ENCODE measurements at places on chromosomes 6 and 20.

DNA sequence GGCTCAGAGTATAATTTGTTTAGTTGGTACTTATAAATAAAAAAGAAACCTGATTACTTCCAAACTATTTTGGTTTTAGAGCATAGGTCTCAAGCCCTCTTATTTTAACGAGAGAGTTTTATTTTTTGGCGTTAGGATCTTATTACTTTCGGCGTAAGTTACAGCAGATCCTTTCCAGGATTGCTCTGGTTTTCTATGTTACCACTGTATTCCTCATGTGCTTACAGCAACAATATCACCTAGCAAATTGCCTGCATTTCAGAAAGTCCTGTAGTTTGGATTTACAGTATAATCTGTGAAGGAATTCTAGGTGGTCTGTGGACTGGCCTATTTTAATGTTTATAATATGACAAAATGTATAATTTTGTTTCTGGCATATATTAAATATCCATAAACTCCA, 54.1 kb downstream of the TRMT11 start:
- no peak for DNase-seq

DNA sequence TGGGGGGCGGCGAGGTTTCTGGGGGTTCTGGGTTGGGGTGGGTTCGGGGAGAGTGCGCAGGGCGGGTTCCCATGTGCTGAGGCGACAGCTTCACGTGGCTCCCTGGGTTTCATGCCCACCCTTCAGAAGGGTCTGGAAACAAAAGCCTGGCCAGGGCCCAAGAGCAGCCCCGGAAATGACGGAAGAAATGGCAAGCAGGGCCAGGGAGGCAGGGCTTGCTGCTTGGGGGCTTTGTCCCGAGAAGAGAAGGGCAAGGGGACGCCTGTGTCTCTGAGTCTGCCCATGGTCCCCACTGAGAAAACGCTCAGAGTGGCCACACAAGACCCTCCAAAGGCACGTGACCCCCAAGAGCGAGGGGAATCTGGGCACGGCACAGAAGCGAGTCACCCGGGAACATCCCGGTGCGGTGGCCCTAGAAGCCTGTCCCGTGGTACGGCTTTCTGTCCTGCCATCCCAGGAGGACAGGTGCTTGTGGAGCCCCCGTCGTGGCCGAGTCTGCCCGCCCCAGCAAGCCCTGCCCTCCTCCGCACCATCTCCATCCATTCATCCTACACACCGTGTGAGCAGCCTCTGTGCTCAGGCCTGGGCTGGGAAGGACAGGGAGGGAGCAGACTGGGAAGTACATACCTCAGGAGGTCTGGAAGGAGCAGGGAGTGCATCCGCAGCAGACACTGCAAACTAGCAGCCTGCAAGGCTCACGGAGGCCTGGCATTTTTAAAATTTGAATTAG, 9.0 kb downstream of the NPEPL1 start:
- no peak for DNase-seq

DNA sequence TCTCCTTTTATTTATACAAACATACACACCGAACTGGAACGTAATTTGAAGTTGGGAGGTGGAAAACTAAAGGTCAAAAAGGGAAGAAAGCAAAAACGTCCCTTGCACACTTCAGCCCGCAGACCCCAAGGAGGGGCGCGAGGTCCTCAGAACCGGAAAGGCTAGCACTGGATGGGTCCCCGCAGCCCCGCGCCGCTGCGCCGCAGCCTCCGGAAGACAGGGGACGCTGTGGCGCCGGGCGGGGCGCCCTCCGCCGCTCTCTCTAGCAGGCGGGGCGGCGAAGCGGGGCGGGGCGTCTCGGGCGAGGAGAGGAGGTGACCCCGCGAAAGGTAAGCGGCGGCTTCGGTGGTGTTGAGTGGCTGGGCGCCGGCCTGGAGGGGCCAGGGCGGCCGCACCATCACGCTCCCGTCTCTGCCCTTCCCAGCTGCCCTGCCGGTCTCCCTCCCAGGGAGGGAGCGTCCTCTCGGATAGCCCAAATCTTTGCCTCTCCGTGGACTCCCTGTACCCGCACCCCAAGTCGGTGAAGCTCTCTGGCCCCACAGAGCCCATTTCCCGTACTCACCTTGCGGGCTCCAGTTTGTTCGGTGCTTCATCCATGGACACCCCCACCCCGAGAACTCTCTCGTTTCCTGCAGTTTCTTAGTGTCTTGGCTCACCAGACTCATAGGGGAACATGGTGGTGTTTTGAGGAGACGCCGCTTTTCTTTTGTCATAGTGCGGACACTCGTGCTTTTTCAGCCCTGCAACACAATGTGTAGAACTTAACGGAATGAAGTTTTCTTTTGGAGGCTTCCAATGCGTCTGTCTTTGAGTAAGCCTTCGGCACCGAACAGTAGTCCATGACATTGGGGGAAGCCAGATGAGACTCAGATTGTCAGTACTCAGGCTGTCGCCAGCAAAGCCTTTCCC, at the start of gene SMIM8:
TSS of gene SMIM8 (plus strand) at position 285 of the 909 bp plus-strand sequence. CDS start 14,444 bp downstream, outside the sequence.
- peak; percentile 56 for DNase-seq

DNA sequence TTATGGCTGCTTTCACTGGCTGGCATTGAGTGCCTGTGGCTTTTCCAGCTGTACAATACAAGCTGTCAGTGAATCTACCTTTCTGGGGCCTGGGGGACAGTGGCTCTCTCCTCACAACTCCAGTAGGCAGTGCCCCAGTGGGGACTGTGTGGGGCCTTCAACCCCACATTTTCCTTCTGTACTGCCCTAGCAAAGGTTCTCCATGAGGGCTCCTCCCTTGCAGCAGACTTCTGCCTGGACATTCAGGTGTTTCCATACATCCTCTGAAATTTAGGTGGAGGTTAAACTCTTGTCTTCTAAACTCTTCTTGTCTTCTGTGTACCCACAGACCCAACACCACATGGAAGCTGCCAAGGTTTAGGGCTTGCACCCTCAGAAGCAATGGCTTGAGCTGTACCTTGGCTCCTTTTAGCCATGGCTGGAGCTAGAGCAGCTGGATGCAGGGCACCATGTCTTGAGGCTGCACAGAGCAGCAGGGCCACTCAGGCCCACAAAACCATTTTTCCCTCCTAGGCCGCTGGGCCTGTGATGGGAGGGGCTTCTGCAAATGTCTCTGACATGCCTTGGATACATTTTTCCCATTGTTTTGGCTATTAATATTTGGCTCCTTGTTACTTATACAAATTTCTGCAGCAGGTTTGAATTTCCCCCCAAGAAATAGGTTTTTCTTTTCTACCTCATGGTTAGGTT, 9.6 kb downstream of the PEX7 start:
- no peak for DNase-seq

GRCh38 chr6:28838289-28838633, 85.5 kb downstream of the TRIM27 start:
- peak; percentile 71 for DNase-seq

GRCh38 chr20:11740975-11741374, 176.7 kb upstream of the BTBD3 start:
- no peak for DNase-seq

- DNase-seq = no peak
Measured at GRCh38 chr6:14501240-14501639, 383.7 kb downstream of the CD83 start.

DNA sequence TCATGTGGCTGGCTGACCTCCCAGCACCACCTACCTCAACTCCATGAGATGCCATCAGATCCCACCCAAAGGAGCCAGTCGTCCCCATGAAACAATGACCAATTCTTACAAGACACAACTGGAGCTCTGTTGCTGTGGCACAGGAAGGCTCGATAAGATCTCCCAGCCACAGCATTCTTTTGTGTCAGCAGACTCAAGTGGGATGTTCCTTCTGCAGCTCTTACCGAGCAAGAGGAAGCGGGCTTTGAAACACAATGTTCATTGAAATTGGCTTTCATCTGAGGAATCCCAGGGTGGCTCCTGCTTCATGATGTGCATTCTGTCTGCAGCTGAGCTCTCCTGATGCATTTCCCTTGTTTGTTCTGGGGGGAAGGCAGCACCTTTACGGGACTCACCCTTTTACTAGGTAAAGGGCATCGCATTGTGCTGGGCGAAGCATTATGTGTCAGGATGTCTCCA, 222.0 kb upstream of the SGK1 start:
- no peak for DNase-seq

GRCh38 chr6:10733863-10734262, 11.0 kb downstream of the TMEM14C start:
- no peak for DNase-seq

- DNase-seq = no peak
Measured at GRCh38 chr6:131890091-131890490, 61.1 kb downstream of the CCN2 start.

GRCh38 chr20:53100476-53100911, 128.3 kb downstream of the TSHZ2 start:
- DNase-seq = no peak

DNA sequence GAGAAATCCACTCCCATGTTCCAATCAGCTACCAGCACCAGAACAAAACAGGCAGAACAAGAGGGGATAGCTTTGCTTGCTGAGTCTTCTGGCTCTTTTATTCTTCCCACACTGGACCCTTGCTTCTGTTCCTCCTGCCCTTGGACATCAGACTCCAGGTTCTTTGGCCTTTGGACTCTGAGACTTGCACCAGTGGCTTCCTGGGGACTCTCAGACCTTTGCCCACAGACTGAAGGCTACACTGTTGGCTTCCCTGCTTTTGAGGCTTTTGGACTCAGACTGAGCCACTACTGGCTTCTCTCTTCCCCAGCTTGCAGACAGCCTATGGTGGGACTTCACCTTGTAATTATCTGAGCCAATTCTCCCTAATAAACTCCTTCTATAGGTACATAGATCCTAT, 142.4 kb upstream of the RIN2 start:
- no peak for DNase-seq
